ENCODE measurements at places on chromosomes 16 and 17.

GRCh38 chr16:68627951-68628425 lies 17.1 kb upstream of the CDH3 start:
- DNase-seq, result no peak

GRCh38 chr17:2885733-2886132 lies 89.5 kb downstream of the RAP1GAP2 start:
- peak; percentile 46 for DNase-seq

DNA sequence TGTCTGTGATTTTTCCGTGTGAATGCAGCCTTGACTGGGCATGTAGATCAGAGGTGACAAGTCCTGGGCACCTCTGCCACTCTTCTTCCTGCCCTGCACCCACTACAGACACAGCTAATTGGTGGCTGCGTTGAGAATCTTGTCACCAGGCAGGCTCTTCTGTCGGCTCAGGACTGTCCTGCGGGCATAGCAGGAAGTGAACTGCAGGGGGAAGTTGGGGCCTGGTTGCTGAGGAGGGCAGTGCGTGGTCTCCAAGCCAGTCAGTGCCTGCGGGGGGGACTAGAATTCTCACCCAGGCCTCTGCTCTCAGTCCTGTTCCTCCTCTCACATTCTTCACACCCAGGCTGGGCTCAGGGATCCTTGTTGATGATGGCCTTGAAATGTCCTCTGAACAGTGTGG lies 50.5 kb downstream of the JPH3 start:
- DNase-seq, result no peak

- DNase-seq, result no peak
These were observed 36.2 kb downstream of the ZFPM1 start for GRCh38 chr16:88489163-88489741.

DNA sequence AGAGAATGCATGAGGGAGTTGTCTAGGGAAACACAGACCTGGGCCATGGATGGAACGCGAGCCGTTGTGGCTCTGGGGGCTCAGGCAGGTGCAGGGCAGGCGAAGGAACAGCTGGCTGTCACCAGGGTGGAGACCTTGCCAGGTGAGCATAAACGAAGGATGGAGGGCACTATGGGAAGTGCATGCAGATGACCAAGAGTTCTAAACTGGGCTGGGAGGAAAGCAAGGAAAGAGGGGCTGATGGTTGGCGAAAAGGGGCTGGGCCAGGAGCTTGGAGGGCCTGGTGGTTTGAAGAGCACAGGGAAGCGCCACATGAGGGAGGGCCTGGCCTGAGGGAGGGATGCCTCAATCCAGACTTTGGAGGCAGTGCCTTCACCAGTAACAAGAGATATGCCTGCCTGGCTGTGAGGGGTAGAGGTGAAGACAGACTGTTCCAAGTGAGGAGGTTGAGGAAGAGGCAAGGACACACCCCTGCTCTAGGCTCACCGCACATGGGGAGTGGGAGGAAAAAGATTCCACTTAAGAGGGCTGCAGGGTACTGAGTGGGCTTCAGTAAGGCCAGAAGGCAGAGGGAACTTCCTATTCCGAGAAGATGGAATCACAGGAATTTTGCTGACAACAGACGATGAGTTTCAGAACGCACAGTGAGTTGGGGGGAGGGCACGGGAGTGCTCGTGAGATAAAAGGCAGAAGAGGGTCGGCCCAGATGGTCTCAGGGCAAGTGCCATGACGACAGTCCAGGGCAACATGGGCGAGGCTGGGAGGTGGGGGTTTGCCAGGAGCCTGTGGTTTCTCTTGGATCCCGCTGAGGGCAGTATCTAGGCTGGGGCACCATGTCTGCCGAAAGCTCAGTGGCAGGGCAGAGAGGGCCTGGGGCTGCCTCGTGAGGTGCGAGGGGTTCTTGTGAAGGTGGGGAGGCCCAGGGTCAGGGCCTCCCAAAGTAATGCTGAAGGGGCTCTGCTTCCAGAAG lies 20.6 kb downstream of the B9D1 start:
- peak; percentile 11 for DNase-seq
